T-helper 2 cell treated with Interferon-gamma antibody and Interleukin-4, amounts not matched to agents 5 μg/mL and 100 μg/mL, for 36 hours (primary cell): ENCODE measurements at places on chromosomes 13 and 19.

GRCh38 chr19:19446655-19447437, 41.4 kb downstream of the GATAD2A start:
- no peak for DNase-seq

- DNase-seq = no peak
Measured at GRCh38 chr19:56218961-56219360, 16.9 kb downstream of the ZSCAN5C start.

GRCh38 chr19:50008532-50008931, 16.6 kb downstream of the VRK3 start:
- DNase-seq = no peak

DNA sequence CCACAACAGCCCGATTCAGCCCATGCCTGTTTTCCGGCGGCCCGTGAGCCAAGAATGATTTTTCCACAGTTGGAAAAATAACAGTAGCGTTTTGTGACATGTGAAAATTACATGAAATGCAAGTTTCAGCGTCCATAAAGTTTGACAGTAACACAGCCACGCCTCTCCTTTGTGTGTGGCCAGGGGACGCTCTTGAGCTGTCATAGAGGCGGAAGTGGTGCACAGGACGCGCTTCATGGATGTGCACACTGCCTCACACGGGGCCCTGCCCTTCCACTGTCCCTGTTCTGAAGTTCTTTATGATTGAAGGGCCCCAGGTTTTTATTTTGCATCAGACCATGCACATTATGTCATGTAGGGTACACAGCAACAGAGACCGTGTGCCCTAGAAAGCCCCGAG, 12.4 kb upstream of the ELAVL1 start:
- DNase-seq = peak; percentile 21

GRCh38 chr19:42023121-42023942, 29.3 kb upstream of the ATP1A3 start:
- no peak for DNase-seq
